ENCODE measurements at places on chromosomes 1 and 21.
A peak's percentile ranks its signal among the peaks of the same experiment; 100 is the strongest.

GRCh38 chr1:1614204-1614953, 921 bp upstream of the MIB2 start:
- peak; percentile 55 for DNase-seq

DNA sequence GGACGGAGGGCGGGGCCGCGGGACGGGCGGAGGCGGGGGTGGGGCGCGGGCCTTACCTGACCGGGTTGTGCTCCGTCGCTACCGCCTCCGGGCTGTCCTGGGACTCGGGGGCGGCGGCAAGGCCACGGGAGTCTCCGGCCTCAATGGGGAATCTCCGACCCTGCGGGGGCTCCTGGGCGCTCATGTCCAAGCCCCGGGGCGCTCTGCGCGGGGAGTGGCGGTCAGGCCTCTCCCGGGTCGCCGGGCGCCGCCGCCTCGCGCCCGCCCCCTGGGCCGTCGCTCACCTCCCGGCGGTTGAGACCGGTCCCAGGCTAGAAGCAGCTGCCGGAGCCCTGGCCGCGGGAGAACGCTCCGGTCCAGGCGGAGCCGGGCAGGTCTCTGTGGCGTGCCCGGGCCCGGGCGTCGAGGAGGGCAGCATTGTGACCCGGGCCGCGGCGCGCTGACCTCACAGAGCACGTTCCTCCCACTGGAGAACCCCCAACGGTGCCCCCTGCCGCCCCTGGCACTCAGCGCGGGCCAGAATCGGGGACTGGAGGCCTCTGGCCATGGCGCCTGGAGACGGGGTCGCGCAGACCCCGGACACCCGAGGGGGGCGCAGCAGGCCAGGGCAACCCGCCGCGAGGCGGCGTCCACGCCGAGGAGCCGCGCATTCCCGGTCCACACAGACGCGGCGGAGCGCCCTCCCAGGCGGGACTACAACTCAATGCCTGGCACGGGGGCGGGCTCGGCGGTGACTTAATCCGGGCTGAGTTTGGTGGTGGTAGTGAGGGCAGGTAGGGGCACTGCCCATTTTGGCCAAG, 411 bp downstream of the FAM229A start:
- peak; percentile 71 for DNase-seq

GRCh38 chr1:168396508-168396907, 115.8 kb downstream of the TBX19 start:
- no peak for DNase-seq

GRCh38 chr1:111552587-111552986, 49.2 kb upstream of the ADORA3 start:
- DNase-seq = no peak

DNA sequence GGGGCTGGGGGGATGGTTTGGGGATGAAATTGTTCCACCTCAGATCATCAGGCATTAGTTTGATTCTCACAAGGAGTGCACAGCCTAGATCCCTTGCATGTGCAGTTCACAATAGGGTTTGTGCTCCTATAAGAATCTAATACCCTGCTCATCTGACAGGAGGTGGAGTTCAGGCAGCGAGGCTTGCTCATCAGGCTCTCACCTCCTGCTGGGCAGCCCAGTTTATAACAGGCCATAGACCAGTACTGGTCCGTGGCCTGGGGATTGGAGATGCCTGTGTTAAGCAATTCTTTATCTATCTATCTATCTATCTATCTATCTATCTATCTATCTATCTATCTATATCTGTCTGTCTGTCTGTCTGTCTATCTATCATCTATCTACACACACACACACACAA, 525.3 kb upstream of the DAB1 start:
- no peak for DNase-seq

DNA sequence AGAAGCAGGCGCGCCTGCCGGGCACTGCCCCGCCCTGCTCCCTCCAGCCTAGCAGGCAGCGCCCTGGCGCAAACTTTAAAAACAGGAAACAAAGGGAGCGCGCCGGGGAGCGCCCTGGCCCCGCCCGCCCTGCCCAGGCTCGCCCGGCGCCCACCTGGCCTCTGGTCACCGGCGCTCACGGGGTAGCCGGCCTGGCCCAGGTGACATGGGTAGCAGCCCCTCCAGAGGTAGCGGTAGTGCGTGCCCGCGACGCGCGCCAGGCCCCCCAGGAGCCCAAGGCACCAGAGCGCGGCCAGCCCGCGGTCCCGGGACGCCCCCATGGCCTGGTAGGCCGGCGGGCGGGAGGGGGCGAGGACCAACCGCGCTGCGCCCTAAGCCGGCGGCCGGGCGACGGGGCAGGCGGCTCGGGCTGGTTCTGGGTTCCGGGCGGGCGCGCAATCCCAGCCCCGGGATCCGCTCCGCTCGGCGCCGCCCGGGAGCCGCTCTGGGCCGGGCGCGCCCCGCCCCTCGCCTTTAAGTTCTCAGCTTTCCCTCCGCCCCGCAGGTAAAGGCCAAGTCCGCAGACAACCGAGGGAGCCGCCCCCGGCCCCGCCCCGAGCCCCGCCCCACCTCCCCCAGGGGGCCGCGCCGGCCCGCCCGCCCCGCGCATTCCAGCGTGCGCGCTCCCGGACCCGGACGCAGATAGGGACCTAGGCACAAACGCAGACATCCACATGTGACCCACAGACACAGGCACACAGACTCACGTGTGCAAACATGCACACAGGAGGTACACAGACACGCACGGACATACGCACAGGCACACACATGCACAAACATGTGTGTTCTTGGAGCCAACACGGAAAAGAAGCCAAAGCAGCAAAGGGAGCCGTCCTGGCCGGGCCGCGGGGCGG, 76.7 kb downstream of the ARHGEF16 start:
- peak; percentile 91 for DNase-seq

DNA sequence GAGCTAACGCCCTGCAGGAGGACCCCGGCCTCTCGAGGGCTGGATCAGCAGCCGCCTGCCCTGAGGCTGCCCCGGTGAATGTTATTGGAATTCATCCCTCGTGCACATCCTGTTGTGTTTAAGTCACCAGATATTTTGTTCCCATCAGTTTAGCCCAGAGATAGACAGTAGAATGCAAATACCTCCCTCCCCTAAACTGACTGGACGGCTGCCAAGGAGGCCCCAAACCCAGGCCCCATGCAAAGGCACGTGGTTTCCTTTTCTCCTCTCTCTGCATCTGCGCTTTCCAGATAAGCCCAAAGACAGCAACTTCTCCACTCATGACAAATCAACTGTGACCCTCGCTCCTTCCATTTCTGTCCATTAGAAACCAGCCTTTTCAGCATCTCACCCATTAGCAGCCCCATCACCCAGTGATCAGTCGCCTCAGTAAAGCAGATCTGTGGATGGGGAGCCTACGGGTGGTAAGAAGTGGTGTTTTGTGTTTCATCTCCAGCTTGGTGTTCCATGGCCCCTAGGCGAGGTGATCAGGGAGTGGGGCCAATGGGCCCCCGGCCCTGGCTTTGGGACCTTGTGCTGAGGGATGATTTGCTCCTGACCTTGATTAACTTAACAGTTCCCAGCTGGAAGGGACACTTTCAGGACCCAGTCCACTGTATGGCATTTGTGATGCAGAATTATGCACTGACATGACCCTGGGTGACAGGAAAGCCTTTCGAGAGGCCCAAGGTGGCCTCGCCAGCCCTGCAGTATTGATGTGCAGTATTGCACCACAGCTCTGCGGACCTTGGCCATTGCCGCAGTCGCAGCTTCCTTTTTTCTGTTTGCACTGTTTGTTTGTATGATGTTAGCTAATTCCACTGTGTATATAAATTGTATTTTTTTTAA, 5.2 kb downstream of the NPPA start:
- DNase-seq = no peak
